Omental fat pad (tissue), 4 donors: ENCODE measurements at places on chromosomes 13 and 19.
A peak's percentile ranks its signal among the peaks of the same experiment; 100 is the strongest.

DNA sequence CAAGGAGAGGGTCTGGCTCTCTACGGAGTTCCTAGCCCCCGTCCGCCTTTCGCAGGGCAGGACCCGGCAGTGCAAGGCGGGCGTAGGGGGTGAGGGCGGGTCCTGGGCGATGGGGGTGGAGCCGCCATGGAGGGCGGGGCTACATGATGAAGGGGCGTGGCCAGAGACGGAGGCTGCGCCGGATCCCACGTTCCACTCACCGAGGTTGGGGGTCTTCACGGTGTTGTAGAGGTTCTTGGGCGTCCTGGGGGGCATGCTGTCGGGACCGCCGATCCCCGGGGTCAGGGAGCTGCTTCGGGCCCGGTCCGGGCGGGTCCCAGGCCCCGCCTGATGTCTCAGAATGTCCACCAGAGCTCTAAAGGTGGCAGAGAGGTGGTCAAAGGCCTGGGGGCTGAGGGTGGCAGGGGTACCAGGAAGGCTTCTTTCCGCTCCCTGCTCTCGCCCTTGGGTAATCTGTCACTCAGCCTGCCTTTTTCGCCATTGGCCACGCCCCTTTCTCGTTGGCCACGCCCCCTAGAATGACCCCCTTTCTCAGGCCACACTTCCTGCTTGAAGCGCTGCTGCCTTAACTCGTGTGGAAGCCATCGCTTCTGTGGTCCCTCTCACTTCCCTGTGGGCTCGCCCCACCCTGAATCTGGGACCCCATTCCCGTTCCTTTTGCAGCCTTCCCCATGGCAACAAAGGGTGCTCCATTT is 2.5 kb downstream of the SHISA7 start:
- DNase-seq: no peak

DNA sequence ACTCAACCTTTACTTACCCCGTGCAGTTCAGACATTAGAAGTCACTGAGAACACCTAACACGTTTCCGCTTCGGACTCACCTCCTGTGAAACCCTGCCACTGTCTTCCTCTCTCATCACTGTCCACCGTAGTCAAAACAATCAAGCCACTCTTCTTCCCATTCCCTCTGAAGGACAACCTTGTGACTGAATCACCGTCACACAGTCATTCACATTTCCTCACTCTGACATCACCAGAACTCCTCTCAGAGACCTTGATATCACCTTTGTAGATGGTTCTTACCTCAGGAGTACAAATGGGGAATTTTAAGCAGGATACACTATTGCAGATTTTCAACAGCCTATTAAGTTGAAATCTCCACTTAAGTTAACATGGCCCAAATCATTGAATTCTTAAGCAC is 1.3 kb upstream of the KBTBD6 start:
- DNase-seq: no peak

DNA sequence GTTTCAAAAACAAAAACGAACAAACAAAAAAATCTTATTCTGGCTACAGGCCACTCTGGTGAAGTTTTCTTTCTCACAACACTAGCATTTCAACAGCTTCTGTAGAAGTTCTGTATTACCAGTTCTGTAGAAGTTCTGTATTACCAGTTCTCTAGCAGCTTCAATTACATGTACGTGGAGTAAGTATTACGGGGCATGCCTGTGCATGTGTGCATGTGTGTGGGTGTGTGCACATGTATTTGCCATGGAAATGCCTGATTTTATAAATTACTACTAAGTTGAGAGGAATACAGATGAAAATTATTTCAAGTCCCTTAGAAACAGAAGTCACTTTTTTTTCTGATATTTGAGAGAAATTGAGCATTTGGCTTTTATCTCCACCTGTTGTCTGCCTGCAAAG is 414.2 kb downstream of the FOXO1 start:
- no peak for DNase-seq

GRCh38 chr13:94858856-94859255 is 146.5 kb upstream of the SOX21 start:
- no peak for DNase-seq

- no peak for DNase-seq
Observed at GRCh38 chr19:44731081-44731480, 17.4 kb upstream of the BCL3 start.

GRCh38 chr13:54965881-54966280 is 1937.3 kb downstream of the OLFM4 start:
- DNase-seq: no peak

DNA sequence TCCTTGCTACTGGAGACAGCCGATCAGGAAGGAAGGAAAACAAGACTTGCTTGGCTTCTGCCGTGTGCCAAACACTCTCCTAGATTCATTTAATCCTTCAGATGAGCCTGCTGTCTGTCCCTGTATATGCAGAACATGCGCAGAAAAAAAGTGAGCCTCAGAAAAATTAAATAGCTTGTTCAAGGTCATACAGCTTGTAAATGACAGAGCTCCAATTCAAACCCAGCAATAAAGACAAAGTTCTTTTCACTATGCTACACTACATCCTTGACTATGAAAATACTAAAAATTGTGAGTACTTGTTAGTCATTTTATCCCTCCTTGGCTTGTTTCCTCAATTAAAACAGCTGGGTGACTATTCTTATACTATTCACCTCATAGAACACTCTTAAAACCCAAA is 121.4 kb downstream of the KCNRG start:
- no peak for DNase-seq

GRCh38 chr19:23665651-23666410 is 21.2 kb downstream of the ZNF675 start:
- DNase-seq: no peak

GRCh38 chr13:96044238-96044637 is 9.0 kb downstream of the UGGT2 start:
- no peak for DNase-seq

- no peak for DNase-seq
Observed at GRCh38 chr13:103471896-103472295, 405.7 kb upstream of the SLC10A2 start.

DNA sequence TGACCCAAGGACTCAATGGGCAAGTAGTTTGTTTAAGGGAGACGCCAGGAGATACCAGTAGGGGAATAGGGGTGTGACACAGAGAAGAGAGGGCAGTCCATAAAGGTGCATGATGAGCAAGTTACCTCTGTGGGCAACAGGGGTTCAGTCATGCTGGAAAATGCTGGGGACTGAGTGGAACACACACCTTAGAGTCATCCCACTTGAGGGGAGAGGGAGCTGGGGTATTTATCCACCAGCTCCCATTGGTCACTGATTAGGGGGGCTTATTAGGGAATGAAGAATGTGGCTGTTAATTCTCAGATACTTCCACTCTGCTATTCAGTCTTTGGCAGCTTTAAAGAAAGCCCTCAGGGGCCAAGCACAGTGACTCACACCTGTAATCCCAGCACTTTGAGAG is 67.5 kb upstream of the MRI1 start:
- no peak for DNase-seq

DNA sequence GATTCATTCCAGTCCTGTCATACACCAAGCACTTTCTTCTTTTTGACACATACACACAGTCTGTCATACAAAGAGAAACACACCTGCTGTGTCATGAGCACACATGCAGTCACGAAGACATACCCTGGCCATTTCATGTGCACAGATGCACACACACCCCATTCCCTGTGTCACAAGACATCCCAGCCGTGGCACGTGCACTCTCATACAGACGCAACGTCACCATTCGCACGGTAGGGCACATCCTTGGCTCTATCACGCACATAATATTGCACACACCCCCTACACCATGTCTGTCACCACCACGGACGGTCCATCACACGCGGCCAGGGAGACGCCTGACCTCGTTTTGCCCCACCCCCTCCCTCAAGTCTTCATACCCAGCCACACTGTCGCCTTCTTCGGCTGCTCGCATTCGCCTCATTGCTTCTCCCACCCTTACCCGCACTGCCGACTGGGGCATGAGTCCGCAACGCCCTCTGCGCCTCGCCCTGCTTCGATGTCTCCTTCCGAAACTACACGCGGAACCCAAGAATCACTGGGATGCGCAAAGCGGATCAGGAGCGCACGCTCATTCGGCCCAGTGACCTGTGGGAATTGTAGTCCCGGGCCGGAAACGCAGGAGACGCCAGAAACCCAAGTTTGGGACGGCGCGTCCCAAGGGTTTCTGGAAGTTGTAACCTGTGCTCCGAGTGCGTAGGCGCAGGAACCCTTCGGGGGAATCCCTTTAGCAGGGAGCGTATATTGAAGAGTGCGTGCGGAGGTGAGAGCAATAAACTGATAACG is 6.8 kb upstream of the ZNF283 start:
- no peak for DNase-seq

DNA sequence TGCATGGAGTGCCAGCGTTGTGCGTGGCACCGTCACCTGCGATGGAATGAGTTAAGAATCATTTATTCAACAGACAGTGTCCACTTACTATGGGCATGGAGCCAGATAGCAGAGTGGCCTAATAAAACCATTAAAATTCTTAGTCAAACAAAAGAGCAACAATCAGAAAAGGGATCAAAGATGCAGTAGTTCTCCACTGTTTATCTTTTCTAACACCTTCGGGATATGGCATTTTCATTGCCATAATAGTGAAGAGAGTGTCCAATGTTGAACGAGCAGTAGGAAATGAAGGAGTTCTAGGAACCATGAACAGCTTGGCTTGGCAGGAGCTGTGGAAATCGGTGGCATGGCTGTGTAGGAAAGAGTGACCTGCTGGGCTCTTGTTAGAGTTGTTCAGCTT is 2.0 kb downstream of the TNFSF11 start:
- DNase-seq: no peak

GRCh38 chr19:48363500-48363809 is 285 bp downstream of the TMEM143 start:
- DNase-seq: peak; percentile 36

DNA sequence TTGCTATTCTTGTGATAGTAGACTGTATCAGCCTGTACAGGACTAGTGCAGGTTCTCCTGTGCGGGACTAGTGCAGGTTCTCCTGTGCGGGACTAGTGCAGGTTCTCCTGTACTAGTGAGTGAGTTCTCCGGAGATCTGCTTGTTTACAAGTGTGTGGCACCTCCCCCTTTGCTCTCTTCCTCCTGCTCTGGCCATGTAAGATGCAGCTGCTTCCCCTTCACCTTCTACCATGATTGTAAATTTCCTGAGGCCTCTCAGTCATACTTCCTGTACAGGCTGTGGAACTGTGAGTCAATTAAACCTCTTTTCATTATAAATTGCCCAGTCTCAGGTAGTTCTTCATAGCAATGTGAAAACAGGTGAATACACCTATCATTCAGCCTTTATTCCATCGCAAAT is 289.6 kb downstream of the TEX29 start:
- no peak for DNase-seq
